Lower lobe of right lung (tissue), 2 donors: ENCODE measurements at places on chromosomes 12 and 14. TPM values are rescaled to one million over a fixed set of nuclear protein-coding genes. Genes with fewer than 3 reads are reported as not detected.

Gene NYNRIN
- total RNA-seq: 17.9 TPM

Gene C12orf75
- total RNA-seq: 14.2 TPM

Gene PRH2
- not detected for total RNA-seq

Gene DBX2
- 0.12 TPM for total RNA-seq

Gene BEGAIN
- total RNA-seq: 1.3 TPM

Gene E2F7
- 1.0 TPM for total RNA-seq

Gene OASL
- 21.1 TPM for total RNA-seq

Gene BAG5
- 29.8 TPM for total RNA-seq

Gene KLHL33
- total RNA-seq: 0.47 TPM

Gene MANSC4
- total RNA-seq: not detected

Gene OTUB2
- total RNA-seq: 1.9 TPM

Gene ACOT4
- total RNA-seq: 5.0 TPM

Gene OR6C2
- not detected for total RNA-seq

Gene EFS
- total RNA-seq: 11.5 TPM

Gene SLC10A1
- not detected for total RNA-seq

Gene LRCOL1
- 2.3 TPM for total RNA-seq

Gene BICDL1
- 9.0 TPM for total RNA-seq

Gene BEST3
- not detected for total RNA-seq

Gene CLEC1B
- 0.95 TPM for total RNA-seq

Gene FAR2
- 23.7 TPM for total RNA-seq

Gene KIF26A
- total RNA-seq: 4.4 TPM

Gene DEGS2
- 5.8 TPM for total RNA-seq

Gene RNASE13
- not detected for total RNA-seq

Gene ARHGAP9
- 54.2 TPM for total RNA-seq

Gene HOMEZ
- total RNA-seq: 12.4 TPM

Gene SERPINA3
- 74.6 TPM for total RNA-seq

Gene CLEC7A
- total RNA-seq: 79.5 TPM

Gene PPP1R36
- 0.97 TPM for total RNA-seq

Gene TROAP
- total RNA-seq: 1.4 TPM

Gene RERG
- total RNA-seq: 9.0 TPM

Gene PLA2G1B
- total RNA-seq: 42.2 TPM

Gene PCED1B
- 13.4 TPM for total RNA-seq

Gene WNT1
- total RNA-seq: not detected

Gene CGRRF1
- total RNA-seq: 19.1 TPM

Gene FITM1
- 0.97 TPM for total RNA-seq
